Stimulated activated CD4-positive, alpha-beta T cell treated with anti-CD3 and anti-CD28 coated beads, Interleukin-1b, Interleukin-23, amount 100 ng/mL, for 48 hours (primary cell): ENCODE measurements at places on chromosomes 5 and 9.

DNA sequence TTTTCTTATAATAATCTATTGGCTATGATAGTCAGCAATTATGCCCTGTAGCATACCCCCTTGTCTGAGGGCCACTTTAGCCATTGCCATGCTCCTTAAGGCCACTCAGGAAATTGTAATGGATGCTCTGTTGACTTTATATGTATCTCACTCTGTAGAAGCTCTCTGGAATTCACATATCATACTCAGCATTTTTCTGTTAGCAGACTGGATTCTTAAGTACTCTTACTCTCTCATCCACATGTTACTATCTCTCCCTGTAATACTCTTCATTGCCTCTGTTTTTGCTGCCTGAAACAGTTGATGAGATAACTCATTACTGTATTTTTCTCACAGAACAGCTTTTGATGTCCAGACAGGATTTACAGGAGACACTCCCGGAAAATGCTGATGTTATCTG is 24.2 kb downstream of the TMEM232 start:
- no peak for DNase-seq

GRCh38 chr9:61670616-61671015 is 480.8 kb downstream of the SPATA31A7 start:
- no peak for DNase-seq

DNA sequence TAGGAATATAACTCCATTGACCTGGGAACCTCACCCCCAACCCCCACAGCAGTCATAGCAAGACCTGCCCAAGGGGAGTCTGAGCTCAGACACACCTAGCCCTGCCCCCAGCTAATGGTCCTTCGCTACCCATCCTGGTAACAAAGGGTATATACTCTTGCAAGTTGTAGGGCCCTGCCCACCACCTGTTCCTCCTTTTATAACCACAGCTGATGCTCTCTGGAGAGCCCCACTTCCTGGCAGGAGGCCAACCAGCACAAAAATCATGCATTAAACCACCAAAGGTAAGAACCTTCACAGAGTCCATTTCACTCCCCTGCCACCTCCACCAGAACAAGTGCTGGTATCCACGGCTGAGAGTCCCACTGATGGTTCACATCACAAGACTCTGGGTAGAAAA is 1195.3 kb upstream of the SEMA6A start:
- DNase-seq: no peak

DNA sequence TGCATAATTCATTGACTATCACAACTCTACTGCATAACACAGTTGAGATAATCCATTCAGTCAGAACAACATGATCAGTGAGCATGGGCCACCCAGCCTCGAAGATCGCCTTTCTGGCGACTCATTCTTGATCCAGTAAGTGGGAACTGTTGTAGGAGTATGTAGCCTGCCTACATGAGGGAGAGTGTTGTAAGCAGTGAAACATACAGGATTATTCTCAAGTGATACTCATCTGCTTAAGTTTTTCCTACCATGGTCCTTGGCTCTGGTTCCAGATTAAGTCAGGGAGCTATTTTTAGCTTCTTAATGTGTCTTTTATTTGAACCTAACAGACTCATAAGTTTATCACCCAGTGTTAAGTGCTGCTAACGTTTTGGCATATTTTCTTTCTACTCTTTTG is 44.0 kb downstream of the TNPO1 start:
- DNase-seq: no peak

DNA sequence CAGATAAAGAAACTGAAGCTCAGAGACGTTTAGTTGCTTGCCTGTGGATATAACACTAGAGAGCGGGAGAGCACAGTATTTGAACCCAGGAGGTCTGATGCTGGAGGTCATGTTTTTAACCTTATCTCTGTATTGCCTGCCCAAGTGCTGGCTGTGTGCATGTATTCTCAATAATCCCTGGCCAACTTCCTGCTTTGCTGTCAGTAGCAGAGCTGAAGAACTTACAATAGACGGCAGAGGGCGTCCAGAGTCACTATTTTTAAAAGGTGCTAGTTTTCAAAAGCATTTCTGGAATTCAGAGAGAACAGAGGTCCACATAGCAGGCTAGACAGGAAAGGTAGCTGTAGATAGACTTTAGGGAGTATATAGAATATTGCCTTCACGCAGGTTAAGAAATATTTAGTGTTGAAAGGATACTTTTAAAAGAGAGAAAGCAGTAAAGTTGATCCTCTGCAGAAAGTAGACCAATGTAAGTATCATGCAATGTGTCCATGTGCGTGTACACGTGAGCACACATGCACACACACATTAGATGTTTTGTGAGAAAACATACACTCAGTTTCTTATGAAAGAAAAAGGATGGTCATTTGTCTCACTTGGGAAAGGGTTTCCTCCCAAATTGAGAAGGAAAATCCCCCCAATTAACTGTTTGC is 46.3 kb downstream of the PTCD2 start:
- DNase-seq: no peak

DNA sequence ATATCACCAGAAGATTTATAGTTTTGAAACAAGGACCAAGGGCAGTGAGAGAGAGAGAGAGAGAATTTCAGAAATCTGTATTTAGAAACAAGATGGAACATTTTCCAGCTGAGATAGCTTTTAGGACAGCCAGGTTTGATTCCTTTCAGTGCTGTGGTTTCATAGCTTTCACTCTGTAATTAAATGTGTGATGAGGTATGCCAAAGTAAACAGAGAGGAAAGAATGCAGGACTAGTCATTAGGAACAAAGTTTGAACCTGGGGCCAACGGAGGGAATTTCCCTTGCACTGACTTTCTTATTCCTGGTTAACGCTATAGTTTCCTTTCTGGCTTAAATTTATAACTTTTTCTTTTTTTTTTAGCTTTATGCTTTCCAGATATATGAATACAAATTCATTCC is 10.0 kb upstream of the CCL28 start:
- no peak for DNase-seq

- DNase-seq: no peak
Measured at GRCh38 chr9:129832982-129833381, 2.1 kb downstream of the C9orf78 start.

DNA sequence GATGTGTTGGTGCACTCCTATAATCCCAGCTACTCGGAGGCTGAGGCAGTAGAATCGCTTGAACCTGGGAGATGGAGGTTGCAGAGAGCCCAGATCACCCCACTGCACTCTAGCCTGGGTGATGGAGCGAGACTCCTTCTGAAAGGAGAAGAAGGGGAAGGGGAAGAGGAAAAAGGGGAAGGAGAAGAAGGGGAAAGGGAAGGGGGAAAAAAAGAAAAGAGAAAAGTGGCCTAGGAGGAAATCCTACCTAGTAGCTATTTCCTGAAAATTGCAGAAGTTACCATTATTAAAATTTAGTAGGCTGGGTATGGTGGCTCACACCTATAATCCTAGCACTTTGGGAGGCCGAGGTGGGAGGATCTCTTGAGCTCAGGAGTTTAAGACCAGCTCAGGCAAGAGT is 67.4 kb downstream of the ARRDC3 start:
- DNase-seq: no peak
